ENCODE measurements at places on chromosomes 16 and 17. TPM values are rescaled to one million over a fixed set of nuclear protein-coding genes. Genes with fewer than 3 reads are reported as not detected.

DNA sequence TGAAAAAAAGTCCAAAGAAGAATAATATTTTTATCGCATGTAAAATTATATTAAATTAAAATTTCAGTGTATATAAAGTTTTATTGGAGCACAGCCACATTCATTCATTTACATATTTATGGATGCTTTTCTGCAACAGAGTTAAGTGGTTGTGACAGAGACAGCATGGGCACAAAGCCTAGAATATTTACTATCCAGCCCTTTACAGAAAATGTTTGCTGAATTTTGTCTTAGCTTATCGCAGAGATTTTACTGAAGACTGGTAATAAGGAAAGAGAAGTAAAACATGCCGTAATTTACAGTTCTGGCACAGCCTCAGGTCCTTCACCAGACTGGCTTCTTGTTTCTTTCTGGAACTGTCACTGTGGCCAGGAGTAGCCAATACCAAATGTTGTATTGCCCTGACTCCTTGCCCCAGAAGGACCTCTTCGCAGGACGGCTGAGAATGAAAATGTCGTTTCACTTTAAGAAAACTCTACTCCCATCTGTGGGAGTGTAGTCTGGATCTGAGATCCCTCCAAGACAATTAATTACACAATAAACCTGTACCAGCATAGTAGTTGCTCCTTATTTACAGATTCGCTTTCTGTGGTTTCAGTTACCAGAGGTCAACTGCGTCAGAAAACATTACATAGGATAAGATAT lies 94.9 kb upstream of the GOT2 start:
- H3K4me1 ChIP-seq = no peaks in the 10 kb centered on the region
- DNase-seq = no peak
- no peak overlapping the region for H3K4me3 ChIP-seq

GRCh38 chr16:49112754-49113153 lies 168.9 kb downstream of the CBLN1 start:
- H3K4me1 ChIP-seq = no peaks in the 10 kb centered on the region
- no peak overlapping the region for H3K27ac ChIP-seq
- no peak overlapping the region for H3K4me3 ChIP-seq
- no peaks in the 10 kb centered on the region for H3K36me3 ChIP-seq
- no peak for DNase-seq

GRCh38 chr17:44266402-44267164 lies 1.4 kb downstream of the SLC4A1 start:
- H3K27ac ChIP-seq = no peak overlapping the region
- H3K4me1 ChIP-seq = no peaks in the 10 kb centered on the region
- no peaks in the 10 kb centered on the region for H3K36me3 ChIP-seq

- no peak for DNase-seq
- no peak overlapping the region for H3K4me3 ChIP-seq
- no peak overlapping the region for H3K27ac ChIP-seq
- peaks cover 3% of the 10 kb centered on the region for H3K4me1 ChIP-seq
- H3K36me3 ChIP-seq = peaks cover 3% of the 10 kb centered on the region
- no peaks in the 10 kb centered on the region for H3K27me3 ChIP-seq
Observed at GRCh38 chr17:59277031-59277430, 54.4 kb upstream of the YPEL2 start.

GRCh38 chr17:51650202-51650601 lies 389.9 kb downstream of the UTP18 start:
- H3K36me3 ChIP-seq = no peaks in the 10 kb centered on the region
- no peaks in the 10 kb centered on the region for H3K4me1 ChIP-seq
- no peak overlapping the region for H3K27ac ChIP-seq
- no peak overlapping the region for H3K4me3 ChIP-seq

- no peaks in the 10 kb centered on the region for H3K27me3 ChIP-seq
- peaks cover 57% of the 10 kb centered on the region for H3K4me1 ChIP-seq
- H3K4me3 ChIP-seq = peak overlapping the region; percentile 65
- DNase-seq = no peak
Observed at GRCh38 chr17:31308372-31309334, 5.2 kb downstream of the EVI2B start.

- DNase-seq = no peak
- H3K36me3 ChIP-seq = no peaks in the 10 kb centered on the region
- no peak overlapping the region for H3K4me3 ChIP-seq
Observed at GRCh38 chr17:27414694-27415093, 41.6 kb upstream of the KSR1 start.

DNA sequence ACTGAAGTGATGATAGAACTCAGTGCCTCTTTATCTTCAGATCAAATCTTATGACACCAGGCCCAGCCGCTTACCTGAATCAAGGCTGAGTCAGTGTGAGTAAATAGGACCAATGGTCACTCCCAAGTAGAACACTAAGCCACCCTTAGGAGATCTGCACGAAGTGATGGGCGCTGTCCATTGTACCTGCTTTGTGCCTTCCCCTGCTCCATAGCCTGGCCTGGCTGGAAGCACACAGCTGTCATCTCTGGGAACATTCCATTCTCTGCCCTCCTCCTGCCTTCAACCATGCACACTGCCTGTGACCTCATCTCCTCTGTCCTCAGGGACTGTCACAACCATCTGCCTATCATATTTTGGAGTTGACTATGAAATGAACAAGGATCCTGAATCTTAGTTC lies 279.5 kb upstream of the ASIC2 start:
- no peak overlapping the region for H3K4me3 ChIP-seq
- H3K36me3 ChIP-seq = no peaks in the 10 kb centered on the region
- H3K27ac ChIP-seq = no peak overlapping the region
- peaks cover 11% of the 10 kb centered on the region for H3K27me3 ChIP-seq
- no peaks in the 10 kb centered on the region for H3K4me1 ChIP-seq

- no peak for DNase-seq
- no peaks in the 10 kb centered on the region for H3K27me3 ChIP-seq
- no peak overlapping the region for H3K27ac ChIP-seq
- H3K4me1 ChIP-seq = peaks cover 12% of the 10 kb centered on the region
- peaks cover 66% of the 10 kb centered on the region for H3K36me3 ChIP-seq
Observed at GRCh38 chr17:40297511-40297910, 9.8 kb downstream of the CDC6 start.

Gene ST6GALNAC2
- 0.51 TPM for total RNA-seq

Gene SLFN13
- 46.0 TPM for total RNA-seq

Gene ZPBP2
- 0.61 TPM for total RNA-seq

Measured in activated CD4-positive, alpha-beta memory T cell treated with anti-CD3 and anti-CD28 coated beads for 36 hours (primary cell).